Diencephalon (tissue), 1 donor: ENCODE measurements at places on chromosomes 12 and 14. TPM values are rescaled to one million over a fixed set of nuclear protein-coding genes. Genes with fewer than 3 reads are reported as not detected.

Gene PLCZ1
- 2.3 TPM for total RNA-seq

Gene SLC38A4
- total RNA-seq: 2.1 TPM

Gene LPAR5
- 1.2 TPM for total RNA-seq

Gene DACT1
- 37.8 TPM for total RNA-seq

Gene KLRC3
- total RNA-seq: 5.5 TPM

Gene DGLUCY
- total RNA-seq: 37.4 TPM

Gene PLEKHA5
- 80.0 TPM for total RNA-seq

Gene COX8C
- not detected for total RNA-seq

Gene EFCAB11
- 6.5 TPM for total RNA-seq

Gene OR6C68
- not detected for total RNA-seq

Gene APOLD1
- 26.1 TPM for total RNA-seq

Gene NKX2-1
- total RNA-seq: 21.5 TPM

Gene PDE3A
- 15.5 TPM for total RNA-seq

Gene SMCO3
- not detected for total RNA-seq

Gene PPFIA2
- 143 TPM for total RNA-seq

Gene MYH6
- under 0.01 TPM for total RNA-seq

Gene REC8
- total RNA-seq: 26.3 TPM

Gene TAS2R30
- 9.5 TPM for total RNA-seq

Gene SERPINA5
- total RNA-seq: 0.69 TPM

Gene CD163L1
- 4.4 TPM for total RNA-seq

Gene AQP2
- not detected for total RNA-seq

Gene FAM234B
- 62.3 TPM for total RNA-seq

Gene CBLN3
- 0.46 TPM for total RNA-seq

Gene ANGEL1
- total RNA-seq: 12.2 TPM

Gene OTOGL
- 0.46 TPM for total RNA-seq

Gene AP5M1
- 44.3 TPM for total RNA-seq
